Activated CD4-positive, alpha-beta memory T cell treated with anti-CD3 and anti-CD28 coated beads for 36 hours (primary cell): ENCODE measurements at places on chromosomes 13 and 19.

- no peak overlapping the region for H3K27ac ChIP-seq
- DNase-seq, result no peak
- no peaks in the 10 kb centered on the region for H3K4me1 ChIP-seq
- H3K27me3 ChIP-seq, result no peaks in the 10 kb centered on the region
- peaks cover 8% of the 10 kb centered on the region for H3K36me3 ChIP-seq
These were observed 109.5 kb downstream of the PDS5B start for GRCh38 chr13:32695602-32696250.

DNA sequence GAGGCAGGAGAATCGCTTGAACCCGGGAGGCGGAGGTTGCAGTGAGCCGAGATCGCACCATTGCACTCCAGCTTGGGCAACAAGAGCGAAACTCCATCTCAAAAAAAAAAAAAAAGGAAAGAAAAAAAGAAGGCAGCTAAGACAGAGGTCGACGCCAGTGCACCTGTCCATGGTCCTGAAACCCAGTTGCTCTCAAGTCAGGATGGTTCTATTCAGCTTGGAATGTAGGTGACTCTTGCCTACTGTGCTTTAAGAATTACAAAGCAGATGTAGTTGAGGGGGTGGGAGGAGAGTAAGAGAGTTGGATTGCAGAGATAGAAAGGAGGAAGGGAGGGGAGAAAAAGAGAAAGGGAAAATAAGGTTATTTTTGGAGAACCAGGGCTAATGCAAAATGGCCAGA lies 18.7 kb downstream of the CACNG7 start:
- H3K4me1 ChIP-seq, result no peaks in the 10 kb centered on the region
- no peak overlapping the region for H3K4me3 ChIP-seq
- H3K36me3 ChIP-seq, result no peaks in the 10 kb centered on the region

DNA sequence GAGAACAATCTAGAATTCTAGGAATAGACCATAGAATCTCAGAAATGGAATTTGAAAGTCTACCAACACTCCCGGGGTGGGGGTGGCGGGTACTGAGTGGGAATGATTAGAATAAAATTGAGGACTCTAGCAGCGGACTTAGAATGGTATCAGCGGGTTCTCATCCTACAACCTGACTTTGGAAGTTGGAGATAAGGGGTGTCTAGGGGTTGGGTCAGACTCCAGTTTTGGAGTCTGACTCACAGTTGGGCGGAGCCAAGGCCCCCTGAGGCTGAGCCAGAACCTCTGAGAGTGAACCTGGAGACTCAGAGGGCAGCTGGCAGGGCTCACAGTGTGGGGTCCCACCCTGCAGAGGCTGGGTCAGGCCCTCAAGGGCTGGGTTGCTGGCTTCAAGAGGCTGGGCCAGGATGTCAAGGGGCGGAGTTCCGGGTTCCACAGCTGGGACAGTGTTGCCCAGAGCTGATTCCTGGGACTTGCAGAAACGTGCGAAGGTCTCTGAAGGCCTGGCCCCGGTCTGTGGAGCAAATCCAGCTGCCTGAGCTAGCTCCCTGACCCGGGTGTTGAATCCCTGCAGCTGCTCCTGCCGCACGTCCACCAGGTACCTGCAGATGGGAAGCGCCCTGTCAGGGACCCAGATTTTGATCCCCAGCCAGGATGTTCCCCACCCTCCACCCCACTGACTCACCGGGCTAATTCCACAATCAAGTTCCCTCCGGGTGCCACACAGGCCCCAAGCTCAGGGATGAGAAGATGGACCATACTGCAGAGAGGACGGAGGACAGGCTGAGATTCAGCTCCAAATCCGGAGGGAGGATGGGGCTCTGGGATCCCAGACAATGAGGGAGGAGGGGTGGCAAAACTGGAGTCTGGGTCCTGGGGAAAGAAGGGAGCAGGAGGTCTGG lies 1.6 kb upstream of the TNNI3 start:
- H3K27ac ChIP-seq, result no peak overlapping the region
- no peak overlapping the region for H3K4me3 ChIP-seq
- peaks cover 33% of the 10 kb centered on the region for H3K27me3 ChIP-seq
- no peak for DNase-seq
- no peaks in the 10 kb centered on the region for H3K36me3 ChIP-seq

GRCh38 chr19:10724573-10725071 lies 6.7 kb downstream of the DNM2 start:
- H3K27ac ChIP-seq, result no peak overlapping the region
- peaks cover 49% of the 10 kb centered on the region for H3K4me1 ChIP-seq
- no peak for DNase-seq
- no peak overlapping the region for H3K4me3 ChIP-seq

DNA sequence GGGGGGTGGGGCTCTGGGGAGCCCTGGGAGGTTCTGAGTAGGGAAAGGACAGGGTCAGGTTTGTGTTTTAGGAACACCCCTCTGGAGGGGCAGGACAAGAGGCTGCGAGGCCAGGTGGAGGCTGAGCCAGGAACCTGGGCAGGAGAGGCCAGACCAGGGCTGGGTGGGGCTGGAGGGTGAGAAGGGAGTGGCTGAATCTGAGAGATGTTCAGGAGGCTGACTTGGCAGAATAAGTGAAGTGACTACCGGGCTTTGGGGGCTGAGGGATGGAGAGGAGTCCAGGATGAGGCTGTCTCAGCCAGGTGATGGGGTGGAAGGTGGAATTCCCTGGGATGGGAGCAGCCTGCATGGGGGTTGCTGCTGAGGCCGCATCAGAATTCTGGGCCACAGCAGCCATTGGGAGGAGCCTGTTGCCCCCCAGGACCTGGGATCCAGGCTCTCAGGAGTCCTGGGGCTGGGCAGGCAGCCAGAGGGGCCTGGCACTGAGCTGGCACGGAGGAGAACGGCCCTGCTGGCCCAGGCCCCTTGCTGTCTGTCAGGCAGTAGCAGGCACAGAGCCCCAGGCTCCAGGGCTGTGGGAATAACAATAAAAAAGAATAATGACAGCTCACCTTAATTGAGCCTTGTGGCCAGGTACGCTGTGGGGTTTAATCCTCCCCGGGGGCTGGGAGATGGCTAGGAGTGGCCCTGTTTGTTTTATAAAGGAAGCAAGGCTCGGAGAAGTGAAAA lies 3.3 kb downstream of the PPP5C start:
- H3K27ac ChIP-seq, result peak overlapping the region; percentile 96
- peak overlapping the region; percentile 78 for H3K4me3 ChIP-seq
- DNase-seq, result peak; percentile 33
- H3K36me3 ChIP-seq, result peaks cover 17% of the 10 kb centered on the region
- H3K27me3 ChIP-seq, result no peaks in the 10 kb centered on the region
- H3K4me1 ChIP-seq, result peaks cover 55% of the 10 kb centered on the region
